ENCODE measurements at places on chromosomes 11 and 22. TPM values are rescaled to one million over a fixed set of nuclear protein-coding genes. Genes with fewer than 3 reads are reported as not detected.

GRCh38 chr11:8199676-8200075, 30.9 kb upstream of the RIC3 start:
- DNase-seq, result no peak

DNA sequence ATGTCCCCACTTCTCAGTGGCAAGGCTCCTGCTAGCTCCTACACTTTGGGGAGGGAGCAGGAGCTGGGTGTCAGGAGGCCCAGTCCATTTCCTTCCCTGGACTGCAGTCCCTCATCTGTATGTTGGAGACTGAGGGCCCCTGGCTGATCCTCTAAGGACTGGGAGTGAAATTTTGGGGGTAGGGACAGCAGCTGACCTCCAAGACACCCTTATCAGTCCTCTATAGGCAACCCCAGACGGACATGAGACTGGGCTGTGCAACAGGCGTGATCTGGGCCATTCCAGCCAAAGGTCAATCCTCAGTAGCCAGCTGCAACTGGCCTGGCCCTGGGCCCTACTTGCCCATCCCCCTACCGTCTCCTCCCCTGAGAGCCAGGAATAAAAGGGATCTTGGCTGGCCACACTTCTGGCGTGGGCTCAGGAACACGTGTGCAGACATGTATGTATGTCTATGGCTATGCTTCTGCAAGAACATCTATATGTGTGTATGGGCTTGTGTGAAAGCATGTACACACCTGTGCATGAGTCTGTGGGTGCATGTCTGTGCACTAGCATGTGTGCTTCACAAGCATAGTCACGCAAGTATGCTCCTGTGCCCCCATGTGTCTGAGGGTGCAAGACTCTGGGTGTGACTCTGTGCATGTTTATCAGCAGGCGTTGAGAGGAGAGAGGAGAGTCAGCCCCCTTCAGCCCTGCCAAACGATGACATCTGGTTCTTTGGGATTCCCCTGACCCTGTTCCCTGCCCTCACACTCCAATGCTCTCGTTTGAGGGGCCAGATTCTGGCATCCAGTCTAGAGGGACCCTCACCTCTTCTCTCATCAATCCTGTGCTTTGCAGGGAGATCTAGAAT, 24.6 kb upstream of the DGAT2 start:
- DNase-seq, result no peak

- DNase-seq, result no peak
Observed at GRCh38 chr11:44133335-44133946, 38.0 kb downstream of the EXT2 start.

DNA sequence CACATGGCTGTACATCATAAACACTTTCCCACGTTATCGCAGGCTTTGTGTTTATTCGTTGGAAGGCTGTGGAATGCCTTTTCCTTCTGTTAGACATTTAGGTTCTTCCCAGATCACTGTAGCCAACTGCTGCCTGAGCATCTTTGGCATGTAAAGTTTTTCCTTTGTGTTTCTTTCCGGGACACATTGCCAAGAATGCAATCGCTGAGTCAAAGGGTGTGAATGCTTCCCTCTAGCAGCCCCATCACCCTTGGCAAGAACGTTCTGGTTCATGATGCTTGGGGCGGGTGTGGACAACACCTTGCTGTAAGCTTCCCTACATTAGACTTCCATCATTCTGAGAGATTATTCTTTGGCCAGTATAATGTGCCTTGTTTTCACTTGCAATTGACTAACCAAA, 136.2 kb downstream of the OSBP2 start:
- DNase-seq, result no peak

DNA sequence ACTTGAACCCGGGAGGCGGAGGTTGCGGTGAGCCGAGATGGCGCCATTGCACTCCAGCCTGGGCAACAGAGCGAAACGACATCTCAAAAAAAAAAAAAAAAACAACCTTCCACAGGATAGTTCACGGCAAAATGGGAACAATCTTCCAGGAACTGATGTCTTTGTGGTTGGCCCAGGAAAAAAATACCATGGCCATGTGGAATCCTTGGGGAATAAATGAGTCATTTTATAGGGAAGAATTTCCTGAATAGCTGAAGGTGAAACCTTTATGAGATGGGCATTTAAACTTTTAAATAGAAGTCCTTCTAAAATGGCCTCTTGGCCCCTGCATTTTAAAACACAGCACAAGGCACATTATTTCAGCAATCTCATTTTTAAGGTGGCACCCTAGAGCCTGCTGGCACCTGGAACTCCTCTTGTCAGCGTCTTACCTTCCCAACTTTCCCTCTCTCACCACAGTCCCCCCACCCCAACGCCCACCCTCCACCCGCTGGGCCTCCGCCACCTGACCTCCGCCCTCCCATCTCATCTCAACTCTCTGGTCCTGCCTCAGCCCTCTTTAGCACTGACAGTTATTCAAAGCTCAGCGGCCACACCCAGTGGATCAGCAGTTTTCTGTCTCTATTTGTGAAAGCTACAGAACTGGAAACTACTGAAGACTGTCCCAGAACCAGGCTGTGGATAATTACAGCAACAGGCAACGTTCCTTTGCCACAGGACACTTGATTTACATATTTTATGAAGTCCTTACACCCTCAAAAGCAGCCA, 43.1 kb downstream of the SCGB1A1 start:
- no peak for DNase-seq

GRCh38 chr22:39534591-39535356, 2.2 kb upstream of the RPS19BP1 start:
- DNase-seq, result peak; percentile 86

Gene TPBGL
- total RNA-seq, result 0.36 TPM

DNA sequence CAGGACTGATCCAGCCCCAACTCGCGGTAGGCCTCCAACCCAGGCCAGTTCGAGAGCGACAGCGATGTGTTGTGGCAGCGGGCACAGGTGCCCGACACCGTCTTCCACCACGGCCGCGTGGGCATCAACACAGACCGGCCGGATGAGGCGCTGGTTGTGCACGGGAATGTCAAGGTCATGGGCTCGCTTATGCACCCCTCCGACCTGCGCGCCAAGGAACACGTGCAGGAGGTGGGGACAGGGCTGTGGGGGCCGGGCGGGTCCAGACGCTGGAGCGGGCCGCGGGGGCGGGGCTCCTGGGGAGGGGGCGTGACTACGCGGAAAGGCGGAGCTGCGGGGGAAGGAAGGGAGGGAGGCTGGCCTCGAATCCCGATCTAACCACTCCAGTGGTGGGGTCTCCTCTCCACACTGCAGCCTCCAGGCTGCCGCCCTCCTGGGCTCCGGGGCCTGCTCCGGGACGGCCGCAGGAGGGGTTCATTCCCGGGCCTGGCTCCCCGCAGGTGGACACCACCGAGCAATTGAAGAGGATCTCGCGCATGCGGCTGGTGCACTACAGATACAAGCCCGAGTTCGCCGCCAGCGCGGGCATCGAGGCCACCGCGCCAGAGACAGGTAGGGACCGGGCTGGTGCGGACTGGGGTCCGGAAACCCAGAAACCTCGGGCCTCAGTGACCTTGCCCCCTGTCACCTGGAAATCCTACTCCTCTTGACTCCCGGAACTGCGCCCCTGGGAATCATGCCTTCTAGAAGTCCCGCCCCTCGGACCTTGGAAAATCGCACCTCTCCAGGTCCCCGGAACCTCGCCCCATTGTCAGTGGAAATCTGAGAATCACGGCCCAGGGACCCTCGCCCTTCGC, 14.9 kb downstream of the TMEM258 start:
- DNase-seq, result no peak

Gene MYBPC3
- 0.42 TPM for total RNA-seq

DNA sequence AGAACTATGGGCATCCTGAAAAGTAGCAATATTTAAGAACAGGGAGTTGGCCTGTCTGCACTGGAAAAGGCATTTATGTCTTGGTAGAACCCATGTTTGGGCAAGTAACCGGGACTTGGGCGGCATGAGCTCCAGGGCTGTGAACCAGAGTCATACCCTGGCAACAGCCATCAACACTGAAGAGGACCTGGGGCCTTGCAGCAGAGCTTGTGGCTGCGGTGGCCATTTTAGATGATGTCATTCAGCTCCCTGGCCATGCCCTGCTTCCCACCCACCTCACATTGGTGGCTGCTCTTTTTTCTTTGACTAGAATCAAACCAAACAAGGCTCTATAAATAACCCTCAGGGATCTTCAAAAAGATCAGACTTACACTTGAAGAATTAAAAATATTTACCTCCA, 26.6 kb downstream of the EHF start:
- no peak for DNase-seq

Gene SOX10
- total RNA-seq, result 5.9 TPM

GRCh38 chr11:73335204-73335923, 27.3 kb downstream of the ARHGEF17 start:
- DNase-seq, result peak; percentile 87

- no peak for DNase-seq
Observed at GRCh38 chr11:27402450-27402849, 39.4 kb upstream of the CCDC34 start.

Gene MFNG
- total RNA-seq, result 35.4 TPM

Gene CTSW
- total RNA-seq, result 1.8 TPM

GRCh38 chr11:134154441-134154840, 69.3 kb downstream of the NCAPD3 start:
- no peak for DNase-seq

GRCh38 chr22:30569674-30570202, 4.7 kb downstream of the GAL3ST1 start:
- DNase-seq, result no peak

DNA sequence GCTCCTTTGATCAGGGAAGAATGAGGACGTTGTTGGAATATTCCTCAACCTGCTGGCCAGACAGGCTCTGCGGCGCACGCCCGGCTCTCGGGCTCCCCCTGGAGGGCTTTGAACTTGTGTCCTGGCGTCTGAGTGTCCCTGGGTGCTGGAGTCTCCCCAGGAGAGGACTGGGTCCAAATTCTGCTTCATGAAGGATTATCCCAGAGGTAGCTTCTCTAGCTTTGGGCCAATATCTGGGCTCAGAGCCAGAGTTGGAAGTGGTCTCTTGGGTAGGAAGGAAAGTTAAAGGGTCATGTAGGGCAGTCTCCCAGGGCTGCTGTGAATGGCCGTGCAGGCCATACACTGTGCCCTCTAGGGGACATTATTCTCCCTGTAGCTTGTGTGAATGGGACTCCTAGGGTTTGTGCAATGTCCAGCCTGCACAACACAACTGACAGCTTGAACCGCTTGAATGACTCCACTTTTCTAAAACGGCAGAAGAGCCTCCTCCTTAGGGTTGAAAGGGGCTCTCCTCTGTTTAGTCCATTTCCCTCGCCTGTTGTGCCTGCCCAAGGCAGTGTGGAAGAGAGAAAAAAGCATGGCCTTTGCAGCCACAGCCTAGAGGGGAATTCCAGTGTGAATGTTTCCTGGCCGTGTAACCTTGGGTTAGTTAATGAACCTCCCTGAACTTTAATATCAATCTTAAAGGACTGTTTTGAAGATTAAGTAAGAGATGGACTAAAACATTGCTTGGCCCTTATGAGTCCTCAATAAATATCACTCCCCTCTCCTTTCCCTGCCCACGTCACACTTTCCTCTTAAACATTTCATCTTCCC, 111.2 kb upstream of the THY1 start:
- peak; percentile 81 for DNase-seq

Gene SCGB1C1
- total RNA-seq, result not detected

- DNase-seq, result peak; percentile 85
Observed at GRCh38 chr11:8719211-8719649, 36.6 kb downstream of the RPL27A start.

- peak; percentile 70 for DNase-seq
Observed at GRCh38 chr11:10488121-10488933, 33.3 kb downstream of the AMPD3 start.

DNA sequence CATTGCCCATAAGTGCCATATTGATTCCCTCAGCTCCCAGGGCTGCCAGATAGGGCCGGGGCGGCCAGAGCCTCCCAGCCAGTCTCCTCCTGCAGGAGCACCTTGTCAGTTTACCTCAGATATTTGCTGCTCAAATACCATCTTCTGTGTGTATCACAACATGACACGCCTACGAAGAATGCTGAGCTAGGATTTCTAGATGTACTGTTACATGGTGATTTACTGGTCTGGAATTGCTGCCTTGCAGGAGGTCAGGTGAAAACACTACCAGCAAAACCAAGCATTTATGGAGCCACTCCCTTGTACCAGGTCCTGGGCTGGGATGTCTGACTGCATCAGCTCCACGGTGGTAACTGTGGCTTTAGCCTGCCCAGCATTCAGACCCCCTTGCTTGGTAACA, 11.8 kb downstream of the MICAL3 start:
- no peak for DNase-seq

DNA sequence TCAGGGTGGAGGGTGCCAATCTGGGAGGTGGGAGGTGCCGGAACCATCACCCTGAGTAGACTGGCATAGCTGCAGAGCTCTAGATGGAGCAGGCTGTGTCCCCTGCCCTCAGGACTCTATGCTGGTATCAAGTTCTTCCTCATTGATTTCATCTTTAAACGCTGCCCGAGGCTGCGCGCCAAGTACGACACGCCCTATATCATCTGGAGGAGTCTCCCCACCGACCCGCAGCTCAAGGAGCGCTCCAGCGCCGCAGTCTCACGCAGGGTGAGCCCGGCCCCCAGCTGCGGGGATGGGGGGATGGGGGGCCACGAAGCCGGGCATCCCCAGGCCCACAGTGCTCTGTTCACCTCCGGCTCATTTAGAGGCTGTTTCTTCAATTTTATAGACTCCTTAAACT, 52.5 kb downstream of the GRAMD4 start:
- no peak for DNase-seq

- DNase-seq, result peak; percentile 65
Observed at GRCh38 chr11:115869780-115870431, 365.7 kb upstream of the CADM1 start.

Gene DENND6B
- 2.3 TPM for total RNA-seq

Gene MLC1
- 0.39 TPM for total RNA-seq

Measured in aorta (tissue), 5 donors.